ENCODE measurements at places on chromosomes 1 and 21.

- no peak for DNase-seq
Observed at GRCh38 chr1:244111027-244111426, 59.9 kb downstream of the ZBTB18 start.

GRCh38 chr1:159958719-159959380 lies 4.8 kb upstream of the SLAMF9 start:
- DNase-seq: no peak

GRCh38 chr1:199756066-199756465 lies 271.4 kb upstream of the NR5A2 start:
- DNase-seq: no peak

DNA sequence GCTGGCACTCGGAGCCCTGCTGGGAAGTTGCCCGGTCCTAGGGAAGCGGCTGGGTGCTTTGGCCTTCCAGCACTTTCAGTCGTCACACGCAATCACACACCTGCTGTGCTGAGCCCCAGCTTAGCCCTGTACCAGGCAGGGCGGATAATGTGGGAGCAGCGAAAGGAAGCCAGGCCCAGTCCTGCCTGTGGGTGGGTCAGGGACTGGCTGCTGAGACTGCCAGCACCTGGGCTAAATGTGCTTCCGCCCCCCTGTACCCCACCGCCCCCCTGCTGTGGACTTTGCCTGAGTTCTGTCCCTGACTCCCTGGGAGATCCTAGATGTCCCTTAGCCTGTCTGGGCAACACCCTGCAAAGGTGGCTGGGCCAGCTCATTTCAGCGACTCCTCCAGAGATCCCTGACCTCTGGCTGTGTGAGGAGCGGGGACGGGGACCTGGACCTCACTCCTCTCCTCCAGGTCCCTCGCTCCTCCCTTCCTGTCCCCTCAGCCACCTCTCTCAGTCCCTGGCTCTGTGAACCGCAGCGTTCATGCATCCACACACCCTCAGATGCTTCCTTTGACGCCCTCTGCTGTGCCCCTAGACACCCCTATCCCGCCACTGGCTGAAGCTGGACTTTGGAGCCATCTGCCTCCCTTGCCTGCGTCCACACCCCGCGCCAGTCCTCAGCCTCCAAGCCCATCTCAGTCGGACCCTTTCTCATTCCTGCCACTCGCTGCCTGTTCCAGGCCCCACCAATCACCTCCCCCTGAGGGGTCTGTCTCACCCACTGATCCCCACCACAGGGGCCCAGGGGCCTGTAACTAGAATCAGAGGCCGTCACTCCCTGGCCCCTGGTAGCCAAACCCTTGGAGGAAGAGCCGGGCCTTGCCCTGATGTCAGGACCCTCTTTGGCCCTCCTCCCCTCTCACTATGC lies 1.4 kb downstream of the MMEL1 start:
- no peak for DNase-seq

GRCh38 chr1:71242239-71242638 lies 161.4 kb upstream of the ZRANB2 start:
- DNase-seq: no peak

GRCh38 chr1:44532567-44532944 lies 127.5 kb downstream of the RNF220 start:
- no peak for DNase-seq

DNA sequence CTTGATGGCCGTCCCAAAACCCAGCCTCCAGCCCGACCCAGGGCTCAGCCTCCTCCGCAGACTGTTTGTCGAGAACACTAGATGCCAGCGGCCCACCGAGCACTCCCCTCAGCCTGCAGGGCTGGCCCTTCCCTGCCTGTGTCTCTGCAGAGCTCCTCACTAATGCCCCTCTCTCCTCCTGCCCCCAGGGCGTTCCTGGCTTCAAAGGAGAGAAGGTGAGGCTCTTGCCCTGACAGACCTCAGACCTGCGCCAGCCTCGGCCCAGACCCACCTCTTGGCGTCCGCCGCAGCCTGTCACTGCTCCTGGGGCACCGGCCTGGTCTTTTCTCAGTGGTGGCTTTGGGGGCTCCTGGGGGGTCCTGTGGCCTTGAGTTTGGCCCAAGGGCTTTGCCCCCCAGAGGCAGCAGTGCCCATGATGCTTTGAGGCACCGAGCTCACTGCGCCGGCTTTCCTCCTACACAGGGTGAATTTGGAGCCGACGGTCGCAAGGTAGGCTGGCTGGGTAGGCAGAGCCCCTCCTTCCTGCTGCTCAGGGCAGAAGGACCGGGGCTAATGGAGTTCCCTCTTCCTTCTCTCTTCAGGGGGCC lies 18.4 kb downstream of the COL6A2 start:
- DNase-seq: no peak

DNA sequence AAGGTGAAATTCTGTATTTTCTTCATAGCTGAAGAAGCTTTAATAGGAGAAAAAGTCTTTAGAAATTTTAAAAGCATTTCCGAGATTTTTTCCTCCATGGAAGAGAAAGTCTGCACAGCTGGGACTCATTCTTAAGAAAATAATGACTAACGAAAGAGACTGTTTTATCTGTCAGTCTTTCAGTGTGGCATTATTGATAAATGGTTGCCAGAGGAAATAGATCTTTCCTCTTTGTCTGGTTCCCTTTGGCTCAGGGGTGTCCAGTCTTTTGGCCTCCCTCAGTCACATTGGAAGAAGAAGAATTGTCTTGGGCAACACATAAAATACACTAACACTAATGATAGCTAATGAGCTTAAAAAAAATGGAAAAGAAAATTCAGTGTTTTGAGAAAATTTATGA lies 49.9 kb downstream of the KDM1A start:
- no peak for DNase-seq

- no peak for DNase-seq
Observed at GRCh38 chr1:36652011-36652410, 169.3 kb upstream of the CSF3R start.

GRCh38 chr1:37070126-37070525 lies 35.8 kb upstream of the GRIK3 start:
- no peak for DNase-seq

DNA sequence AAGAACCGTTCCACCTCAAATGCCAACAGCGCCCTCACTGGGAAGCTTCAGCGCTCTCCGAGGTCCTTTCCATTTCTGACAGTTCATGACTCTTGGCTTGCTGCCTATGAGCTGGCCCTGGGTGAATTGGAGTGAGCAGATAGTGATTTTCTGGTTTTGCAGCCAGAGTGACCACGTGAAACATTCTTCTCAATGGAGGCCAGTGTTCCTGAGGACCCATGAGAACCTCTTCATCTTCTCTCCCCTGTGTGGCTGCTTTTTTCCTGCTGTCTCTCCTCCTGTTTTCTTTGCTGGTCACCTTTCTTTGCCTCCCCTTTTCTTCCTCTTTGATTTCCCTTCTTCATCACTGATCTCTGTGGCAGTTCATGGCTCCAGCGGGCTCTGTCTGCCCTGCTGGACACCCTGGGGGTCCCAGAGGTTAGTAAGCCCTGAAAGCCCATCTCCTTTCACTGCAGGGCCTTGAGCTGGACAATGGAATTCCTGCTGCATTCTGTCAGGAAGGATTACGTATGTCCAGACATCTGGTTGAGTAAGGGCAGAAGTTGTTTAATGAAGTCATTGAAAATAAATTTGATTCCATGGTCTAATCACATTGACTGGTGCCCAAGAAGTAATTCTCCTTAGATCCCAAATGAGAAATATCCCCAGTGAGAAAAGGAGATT lies 29.9 kb downstream of the VASH2 start:
- DNase-seq: no peak

GRCh38 chr1:221416723-221417122 lies 325.2 kb downstream of the DUSP10 start:
- DNase-seq: no peak

DNA sequence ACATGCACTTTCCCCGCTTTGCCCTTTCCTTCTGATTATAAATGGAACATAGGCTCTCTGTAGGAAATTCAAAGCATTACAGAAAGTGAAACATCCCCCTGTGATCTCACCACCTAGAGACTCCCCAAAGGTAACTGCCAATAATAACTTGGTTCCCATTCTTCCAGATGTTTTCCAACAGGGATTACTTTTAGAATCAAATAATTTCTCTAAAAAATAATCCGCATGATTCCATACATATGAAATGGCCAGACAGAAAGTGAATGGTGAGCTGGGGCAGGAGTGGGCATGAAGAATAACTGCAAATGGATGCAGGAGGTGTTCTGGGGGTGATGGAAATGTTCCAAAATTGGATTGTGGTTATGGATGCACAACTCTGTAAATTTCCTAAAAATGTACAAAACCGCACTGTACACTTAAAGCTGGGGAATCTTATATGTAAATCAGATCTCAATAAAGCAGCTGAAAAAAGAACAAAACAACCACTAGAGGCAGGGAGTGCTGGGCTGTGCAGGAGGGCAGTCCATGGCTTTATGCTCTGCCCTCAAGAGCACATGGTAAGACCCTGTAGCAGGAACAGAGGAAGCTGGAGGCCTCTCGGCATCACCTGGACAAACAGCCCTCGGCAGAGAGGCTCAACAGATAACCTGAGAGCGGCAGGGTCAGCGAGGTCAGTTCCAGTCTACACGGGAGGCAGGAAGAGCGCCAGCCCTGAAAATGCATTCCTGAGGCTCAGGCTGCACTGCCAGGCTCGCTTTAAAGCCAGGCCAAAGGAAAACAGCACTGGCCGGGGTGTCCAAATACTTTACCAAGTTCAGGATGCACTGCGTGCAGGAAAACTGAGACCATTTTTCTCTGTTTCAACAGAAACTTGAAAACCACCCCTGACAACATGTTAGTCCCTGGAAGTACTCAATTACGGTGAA lies 39.7 kb downstream of the CAPZB start:
- DNase-seq: no peak

DNA sequence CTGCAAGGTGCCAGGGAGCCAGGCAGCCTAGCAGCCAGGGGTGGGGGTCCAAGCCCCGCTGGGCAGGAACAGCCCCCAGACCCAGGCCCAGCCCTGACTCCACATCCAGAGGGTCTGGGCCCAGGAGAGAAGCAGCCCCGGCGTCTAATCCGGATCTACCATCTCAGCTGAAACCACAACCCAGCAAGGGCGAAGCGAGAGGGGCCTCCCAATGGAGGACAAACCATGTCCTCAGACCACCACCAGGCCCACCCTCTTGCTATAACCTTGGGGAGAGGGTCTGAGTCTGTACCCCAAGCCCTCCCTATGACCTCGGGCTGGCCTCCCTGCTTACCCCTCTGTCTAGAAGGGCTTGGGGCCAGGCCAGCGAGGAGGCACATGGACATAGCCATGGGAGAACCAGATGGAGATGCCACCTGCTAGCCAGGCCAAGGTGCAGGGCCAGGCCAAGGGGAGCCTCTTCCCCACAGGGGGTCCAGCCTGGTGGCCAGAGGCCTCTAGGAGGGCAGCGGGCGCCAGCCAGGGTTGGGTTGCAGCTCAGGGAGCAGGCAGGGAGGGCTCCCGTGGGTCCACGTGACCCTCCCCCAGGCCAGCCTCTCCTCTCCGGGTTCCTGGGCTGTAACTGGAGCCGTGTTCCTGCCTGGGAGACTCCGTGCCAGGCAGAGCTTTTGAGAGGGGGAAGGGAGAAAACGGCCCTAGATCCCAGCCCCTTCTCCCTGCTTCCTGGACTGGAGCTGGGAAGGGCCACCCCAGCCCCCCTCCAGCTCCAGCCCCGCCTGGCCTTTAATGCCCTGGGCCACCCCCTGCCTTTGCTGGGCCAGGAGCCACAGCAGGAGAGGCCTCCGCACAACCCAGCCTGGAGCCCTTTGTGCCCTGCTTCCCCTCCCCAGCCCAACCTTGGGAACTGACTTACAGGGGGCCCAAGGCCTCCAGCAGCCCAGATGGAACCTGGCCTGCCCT lies 2.5 kb downstream of the WNT9A start:
- no peak for DNase-seq

GRCh38 chr21:38852278-38852677 lies 46.5 kb downstream of the ETS2 start:
- no peak for DNase-seq

- DNase-seq: peak; percentile 88
Observed at GRCh38 chr1:223102797-223103533, 40.1 kb downstream of the TLR5 start.

DNA sequence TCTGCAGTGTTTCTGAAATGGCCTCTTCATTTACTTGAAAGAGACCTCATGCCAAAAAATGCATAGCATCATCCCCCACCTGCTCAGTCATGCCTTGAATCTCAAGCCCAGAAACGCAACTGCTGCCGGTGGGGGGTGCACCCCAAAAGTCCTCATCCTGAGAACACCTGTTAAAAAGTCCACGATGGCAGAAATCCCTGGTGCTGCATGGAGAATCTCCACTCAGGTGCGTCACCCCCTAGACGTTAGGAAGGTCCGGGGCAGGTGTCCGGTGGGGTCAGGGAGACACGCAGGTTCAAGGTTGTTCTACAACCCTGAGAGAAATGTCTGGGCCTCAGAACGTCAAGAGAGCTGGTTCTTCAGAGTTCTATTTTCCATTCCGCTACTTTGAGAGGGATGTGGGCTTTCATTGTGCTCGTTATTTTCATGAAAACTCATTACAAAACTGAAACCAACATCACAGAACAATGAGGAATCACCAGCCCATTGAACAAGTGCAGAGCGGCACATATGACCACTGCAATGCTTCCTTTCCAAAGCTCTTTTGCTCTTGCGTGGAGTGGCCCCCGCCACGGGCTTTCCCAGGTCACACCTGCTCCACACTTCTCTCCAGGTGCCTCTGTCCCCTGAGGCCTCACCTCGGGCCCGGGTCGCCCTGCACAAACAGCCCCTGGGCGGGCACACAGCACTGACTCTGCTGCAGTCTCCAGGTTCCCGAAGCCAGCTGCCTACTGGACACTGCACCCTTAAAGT lies 201.9 kb downstream of the TOMM20 start:
- DNase-seq: no peak

DNA sequence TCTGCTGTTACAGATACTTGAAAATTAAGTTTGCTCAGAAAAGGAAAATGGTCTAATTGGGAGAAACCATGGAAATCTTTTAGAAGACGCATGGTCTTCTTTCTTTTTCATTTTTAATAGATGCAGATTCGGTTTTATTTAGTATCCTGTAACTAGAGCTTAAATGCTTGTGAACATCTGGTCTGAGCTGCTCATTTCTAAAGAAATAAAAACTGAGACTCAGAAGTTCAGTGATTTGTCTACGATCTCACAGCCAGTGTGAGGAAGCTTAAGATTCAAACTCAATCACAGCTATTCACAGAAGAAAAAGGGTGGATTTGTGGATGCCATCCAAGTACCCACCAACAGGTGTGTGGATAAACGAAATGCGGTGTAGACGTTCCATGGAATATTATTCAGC lies 80.0 kb upstream of the TIAM1 start:
- no peak for DNase-seq

- no peak for DNase-seq
Observed at GRCh38 chr21:36816561-36817130, 117.7 kb downstream of the SIM2 start.

GRCh38 chr1:210758761-210759160 lies 375.2 kb downstream of the KCNH1 start:
- DNase-seq: no peak

- DNase-seq: no peak
Observed at GRCh38 chr1:9555942-9556341, 16.7 kb downstream of the SLC25A33 start.

- peak; percentile 15 for DNase-seq
Observed at GRCh38 chr1:146032631-146033219, 11.2 kb upstream of the HJV start.

DNA sequence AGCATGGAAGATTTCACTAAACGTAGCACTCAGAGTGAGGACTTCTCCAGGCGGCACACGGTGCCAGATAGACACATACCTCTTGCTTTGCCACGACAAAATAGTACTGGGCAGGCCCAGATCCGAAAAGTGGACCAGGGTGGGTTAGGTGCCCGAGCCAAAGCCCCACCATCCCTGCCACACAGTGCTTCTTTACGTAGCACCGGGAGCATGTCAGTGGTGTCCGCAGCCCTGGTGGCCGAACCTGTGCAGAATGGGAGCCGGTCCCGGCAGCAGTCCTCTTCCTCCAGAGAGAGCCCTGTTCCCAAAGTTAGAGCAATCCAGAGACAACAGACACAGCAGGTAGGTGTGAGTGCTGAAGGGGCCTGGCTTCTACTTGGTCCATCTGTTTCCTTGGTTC lies 38.6 kb downstream of the CLEC20A start:
- no peak for DNase-seq
